ENCODE measurements at places on chromosomes 5 and 9. TPM values are rescaled to one million over a fixed set of nuclear protein-coding genes. Genes with fewer than 3 reads are reported as not detected.

GRCh38 chr9:33229359-33230114, 10.4 kb upstream of the SPINK4 start:
- peak; percentile 91 for DNase-seq

- no peak for DNase-seq
Observed at GRCh38 chr5:137611011-137611580, 112.0 kb upstream of the SPOCK1 start.

GRCh38 chr9:78510035-78510434, 213.1 kb downstream of the PSAT1 start:
- no peak for DNase-seq

DNA sequence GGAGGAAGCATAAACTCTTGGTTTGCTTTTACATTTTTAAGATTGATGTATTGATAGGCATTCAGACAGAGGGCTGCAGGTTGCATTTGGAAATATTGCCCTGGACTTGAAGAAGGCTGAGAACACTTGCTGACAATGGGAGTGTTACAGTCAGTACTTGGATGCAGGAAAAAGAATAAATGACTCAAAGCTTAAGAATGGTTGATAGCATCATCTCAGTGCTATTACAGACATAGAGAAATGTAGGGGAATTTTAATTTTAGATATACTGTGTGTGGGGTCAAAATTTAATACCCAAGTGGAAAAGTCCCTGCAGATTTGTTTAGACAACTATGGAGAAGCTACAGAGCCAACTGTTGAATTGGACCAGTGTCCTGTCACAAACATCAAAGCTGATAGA, 101.1 kb downstream of the ISL1 start:
- DNase-seq = no peak

DNA sequence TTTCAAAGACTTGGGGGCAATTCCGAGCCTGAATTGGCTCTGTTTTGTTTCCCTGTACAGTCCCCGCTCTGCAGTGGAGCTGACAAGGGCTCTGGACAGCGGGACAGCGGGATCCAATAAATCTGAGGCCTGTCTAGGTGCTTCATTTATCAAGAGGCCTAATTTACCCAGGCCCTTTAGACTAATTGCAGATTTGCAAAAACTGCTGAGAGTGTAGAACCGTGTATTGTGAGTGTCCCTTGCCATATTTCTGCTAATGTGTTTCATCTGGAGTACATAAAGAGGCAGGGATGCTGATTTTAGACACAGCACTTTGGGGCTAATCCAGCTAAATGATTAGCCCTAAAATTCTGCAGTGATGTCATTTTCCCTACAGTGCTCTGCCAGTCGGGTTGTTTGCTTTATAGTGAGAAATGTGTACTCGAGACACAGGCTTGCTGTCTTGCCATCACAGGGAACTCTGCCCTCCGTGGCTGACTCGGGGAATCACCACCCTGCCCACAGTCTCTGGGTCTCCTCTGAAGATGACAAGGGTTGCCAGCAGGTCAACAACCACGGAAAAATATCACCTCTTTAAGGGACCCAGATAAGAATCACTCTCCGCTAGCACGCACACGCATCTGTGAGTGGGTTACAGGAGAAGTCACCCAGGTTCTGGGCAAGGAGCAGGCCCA, 592.0 kb downstream of the BNC2 start:
- no peak for DNase-seq

DNA sequence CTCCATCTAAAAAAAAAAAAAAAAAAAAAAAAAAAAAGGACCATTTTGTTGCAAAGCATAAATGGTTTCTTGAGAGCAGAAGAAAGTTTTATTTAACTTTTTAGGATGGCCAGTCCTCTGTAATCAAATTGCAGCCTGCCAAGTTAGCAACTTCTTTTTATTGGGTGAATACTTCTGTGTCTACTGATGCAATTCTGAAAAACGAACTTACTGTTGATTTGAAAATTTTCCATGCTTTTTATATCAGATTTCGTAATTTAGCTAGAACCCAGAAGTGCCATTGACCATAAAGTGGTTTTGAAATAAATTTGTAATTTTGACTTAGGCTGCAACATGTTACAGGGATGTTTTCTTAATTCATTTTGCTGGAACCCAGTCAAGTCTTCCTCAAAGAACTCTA, 269.1 kb upstream of the ACTBL2 start:
- DNase-seq = no peak

DNA sequence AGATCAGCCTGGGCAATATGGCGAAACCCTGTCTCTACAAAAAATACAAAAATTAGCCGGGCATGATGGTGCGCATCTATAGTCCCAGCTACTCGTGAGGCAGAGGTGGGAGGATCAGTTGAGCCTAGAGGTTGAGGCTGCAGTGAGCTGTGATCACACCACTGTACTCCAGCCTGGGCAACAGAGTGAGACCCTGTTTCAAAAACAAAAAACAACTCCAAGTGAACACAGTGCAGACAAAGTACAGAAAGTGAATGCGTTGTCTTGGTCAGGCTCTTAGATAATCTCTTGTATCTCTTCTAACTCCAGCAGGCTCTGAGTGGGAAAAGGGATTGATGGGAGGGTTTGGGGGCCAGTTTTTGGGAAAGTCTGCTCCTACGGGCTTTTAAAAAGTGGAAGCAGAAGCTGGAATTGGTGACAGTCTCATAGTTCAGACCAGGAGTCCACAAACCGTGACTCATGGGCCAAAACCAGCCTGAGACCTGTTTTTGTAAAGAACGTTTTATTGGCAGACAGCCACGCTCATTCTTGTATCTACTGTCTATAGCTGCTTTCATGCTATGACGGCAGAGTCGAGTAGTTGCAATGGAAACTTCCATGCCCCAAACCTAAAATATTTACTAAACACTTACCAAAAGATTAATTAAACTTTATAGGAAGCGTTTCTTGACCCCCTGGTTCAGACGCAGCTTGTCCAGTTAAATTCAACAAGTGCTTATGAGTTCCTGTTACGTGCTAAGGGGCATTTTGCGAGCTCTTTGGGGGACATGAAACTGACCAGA, 32.9 kb downstream of the NDST1 start:
- DNase-seq = peak; percentile 68

DNA sequence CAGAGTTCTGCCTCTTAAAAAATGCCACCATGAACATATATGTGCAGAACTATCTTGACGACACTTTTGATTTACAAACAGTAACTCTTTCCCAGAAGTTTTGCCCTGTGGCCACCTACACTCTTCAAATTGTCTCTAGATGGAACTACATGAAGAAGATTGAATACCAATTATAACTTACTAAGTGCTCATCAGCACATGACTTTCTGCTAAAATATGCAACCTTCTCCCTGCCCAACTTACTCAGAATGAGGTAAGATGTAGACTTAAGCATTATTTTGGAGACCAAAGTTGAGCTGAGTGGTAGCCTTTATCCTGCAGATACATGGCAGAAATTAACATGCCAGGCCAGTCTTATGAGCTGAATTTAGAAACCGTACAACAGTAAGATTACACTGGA, 105.4 kb downstream of the SEMA5A start:
- no peak for DNase-seq

DNA sequence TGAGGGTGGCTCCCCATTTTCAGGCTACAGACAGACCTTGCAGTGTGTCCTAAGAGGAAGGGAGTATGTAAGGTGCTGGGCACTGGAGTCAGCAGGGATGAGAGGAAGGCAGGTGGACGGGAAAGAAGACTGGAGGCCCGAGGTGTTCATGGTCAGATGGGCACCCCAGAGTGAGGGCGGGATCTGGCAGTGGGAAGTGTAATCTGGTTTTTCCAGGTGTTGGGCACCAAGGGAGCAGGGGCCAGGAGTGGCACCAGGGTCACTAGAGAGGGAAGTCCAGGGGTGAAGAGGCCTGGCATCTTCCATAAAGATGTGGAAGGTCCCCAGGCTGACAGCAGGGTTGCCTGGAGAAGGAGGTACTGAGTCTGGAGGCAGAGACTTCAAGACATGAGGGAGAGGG, 29.7 kb downstream of the PITX1 start:
- no peak for DNase-seq

DNA sequence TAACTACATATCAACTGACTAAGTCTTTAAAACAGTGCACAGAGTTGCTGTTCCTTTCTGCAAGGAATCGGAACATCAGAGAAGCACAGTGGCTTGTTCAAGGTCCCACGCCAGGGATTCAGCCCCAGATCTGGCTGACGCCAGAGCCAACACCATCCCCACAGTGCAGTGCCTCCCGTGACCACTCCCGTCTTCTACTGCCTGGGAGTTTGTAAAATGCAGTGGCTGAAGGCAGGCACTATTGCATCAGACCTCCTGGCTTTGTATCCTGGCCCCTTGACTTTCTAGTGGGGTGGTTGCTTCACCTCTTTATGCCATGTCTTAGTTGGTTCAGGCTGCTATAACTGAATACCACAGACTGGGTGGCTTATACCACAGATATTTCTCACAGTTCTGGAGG, 131.0 kb downstream of the NSG2 start:
- no peak for DNase-seq

DNA sequence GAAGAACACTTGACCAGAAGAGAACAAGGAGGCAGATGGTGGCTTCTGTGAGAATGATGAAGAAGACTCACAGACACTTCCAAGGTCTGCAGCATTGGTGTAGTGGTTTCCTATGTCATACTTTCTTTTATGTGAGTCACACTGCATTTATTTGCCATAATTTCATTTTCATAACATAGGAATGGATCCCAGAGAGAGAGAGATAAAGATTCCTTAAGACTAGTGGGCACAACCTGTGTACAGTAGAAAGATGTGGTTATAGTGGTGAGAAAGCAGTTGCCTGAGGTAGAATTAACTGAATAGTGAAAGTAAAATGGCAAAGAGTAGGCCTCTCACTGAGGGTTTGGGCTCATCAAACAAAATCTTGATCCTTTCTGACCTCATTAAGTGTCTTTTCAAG, 7.6 kb upstream of the CCDC152 start:
- DNase-seq = no peak

- DNase-seq = no peak
Observed at GRCh38 chr5:66406761-66407336, 189.3 kb upstream of the MAST4 start.

DNA sequence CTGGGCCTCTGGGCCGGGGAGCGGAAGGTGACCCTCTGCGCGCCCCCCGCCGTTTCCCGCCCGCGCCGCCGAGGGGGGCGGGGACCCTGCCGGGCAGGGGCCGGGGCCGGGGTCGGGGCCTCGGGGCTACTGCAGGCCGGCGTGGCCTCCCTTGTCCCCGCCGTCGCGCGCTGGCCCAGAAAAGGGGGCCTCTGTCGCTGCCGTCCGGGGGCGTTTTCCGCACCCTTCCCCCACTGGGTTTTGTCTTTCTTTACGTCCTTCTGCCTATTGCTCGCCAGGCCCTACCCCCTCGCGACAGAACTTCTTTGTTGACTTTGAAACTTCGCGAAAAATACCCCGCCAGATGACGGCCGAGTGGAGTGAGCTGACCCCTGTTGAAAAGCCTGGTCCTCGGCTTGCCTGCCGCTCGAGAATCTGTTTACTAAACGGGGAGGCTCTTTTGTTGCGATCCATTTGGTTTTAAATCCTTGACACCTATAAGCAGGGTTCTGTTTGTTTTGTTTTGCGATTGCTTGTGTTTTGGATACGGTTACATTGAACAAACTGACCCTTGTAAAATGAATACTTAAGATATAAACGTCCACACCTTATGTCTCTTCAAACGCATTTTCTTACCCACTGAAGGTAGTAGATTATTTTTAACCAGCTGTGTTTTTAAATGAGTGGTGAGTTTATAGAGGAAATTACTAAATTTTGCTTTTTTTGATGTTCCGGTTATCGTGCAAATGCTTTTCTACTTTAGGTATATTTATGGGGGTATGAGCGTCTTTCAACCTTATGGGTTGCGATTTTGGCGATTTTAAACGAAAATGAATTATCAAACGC, 765 bp downstream of the MARCHF6 start:
- no peak for DNase-seq

PROB1 gene
- total RNA-seq = 0.73 TPM

SH3TC2 gene
- total RNA-seq = 9.4 TPM

PCDHGA3 gene
- 5.9 TPM for total RNA-seq

SLC34A1 gene
- not detected for total RNA-seq

FGFR4 gene
- total RNA-seq = 4.5 TPM
